Left lung (tissue), 14 donors: ENCODE measurements at places on chromosomes 2 and 18. TPM values are rescaled to one million over a fixed set of nuclear protein-coding genes. Genes with fewer than 3 reads are reported as not detected.

SIX3 gene
- total RNA-seq: not detected

- no peak for DNase-seq
Observed at GRCh38 chr2:10867692-10868420, 43.9 kb upstream of the KCNF1 start.

DNA sequence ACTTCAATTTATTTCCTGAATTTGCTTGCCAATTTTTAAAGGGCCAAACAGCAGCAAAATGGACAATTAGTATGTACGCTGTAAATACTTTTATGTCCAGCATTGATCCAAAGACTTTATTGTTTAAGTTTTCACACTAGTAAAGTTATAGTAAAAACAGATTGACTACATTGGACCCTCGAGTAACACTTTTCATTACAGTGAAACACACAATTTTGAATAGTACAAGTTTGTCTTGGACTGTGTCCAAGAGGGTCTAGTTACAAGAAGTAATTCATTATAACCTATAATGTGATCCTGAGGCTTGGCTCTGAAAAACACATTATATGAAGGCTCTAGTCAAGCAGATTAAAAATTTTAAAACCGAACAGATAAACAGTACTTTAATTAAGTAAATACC is 11.4 kb upstream of the RBBP8 start:
- no peak for DNase-seq

DNA sequence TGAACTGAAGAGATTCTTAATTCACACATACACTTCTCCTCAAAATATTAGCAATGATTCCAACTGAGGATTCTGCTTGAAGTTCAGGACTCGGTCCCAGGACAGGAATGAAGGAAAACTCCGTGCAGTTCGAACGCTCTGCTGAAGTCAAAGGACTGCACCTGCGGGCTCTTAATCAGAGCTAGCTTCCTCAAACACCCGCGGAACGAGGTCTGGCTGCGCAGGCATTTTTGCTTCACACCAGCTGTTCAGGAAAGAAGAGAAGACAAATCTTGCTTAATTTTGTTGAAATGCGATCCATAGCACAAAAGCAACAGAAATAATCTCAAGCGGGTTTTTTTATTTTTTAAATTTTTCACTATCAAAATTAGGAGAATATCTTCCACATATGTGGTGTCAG is 175.6 kb downstream of the LAMA1 start:
- DNase-seq: no peak

- DNase-seq: no peak
Observed at GRCh38 chr2:26521913-26522180, 43.9 kb upstream of the OTOF start.

DNA sequence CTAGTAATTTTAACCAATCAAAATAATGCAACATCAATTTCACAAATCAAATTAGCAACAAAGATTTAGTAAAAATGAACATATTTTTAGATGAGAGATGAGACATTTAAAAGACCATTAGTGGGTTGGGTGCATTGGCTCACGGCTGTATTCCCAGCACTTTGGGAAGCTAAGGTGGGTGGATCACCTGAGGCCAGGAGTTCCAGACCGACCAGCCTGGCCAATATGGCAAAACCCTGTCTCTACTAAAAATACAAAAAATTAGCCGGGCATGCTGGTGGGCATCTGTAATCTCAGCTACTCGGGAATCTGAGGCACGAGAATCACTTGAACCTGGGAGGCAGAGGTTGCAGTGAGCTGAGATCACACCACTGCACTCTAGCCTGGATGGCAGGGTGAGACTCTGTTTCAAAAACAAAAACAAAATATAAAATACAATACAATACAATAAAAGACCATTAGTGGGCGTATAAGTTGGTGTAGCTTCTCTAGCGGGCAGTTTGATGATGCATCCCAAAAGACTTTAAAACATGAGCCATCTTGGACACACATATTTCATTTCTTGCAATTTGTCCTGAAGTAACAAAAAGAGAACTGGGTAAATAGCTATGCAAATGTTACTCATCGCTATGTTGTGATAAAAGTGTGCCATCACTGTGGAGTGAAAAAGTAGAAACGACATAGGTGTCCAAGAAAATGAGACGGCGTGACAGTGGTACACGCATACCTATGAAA is 101.8 kb downstream of the COL6A3 start:
- no peak for DNase-seq

NT5C1B gene
- total RNA-seq: not detected

DNA sequence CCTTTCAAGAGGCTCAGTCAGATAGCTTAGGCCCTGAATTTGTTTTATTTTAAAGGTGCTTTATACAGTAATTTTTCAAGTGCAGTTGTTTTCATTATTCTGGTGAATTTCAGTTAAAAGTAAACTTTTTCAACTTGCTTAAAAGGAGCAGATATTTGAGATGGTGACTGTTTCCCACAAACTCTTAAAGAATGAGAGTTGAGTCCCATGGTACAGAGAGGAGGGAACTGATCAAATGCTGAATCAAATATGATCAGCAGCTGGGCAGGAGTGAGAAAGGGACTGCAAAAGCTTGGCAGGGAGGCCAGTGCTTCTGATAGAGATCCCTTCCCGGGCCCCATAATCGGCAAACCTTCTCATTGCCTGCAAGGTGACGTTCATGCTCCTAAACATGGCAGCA is 91.2 kb downstream of the KCNS3 start:
- no peak for DNase-seq

- DNase-seq: peak; percentile 60
Observed at GRCh38 chr2:100470898-100471514, 724 bp downstream of the NMS start.

CHPF gene
- total RNA-seq: 114 TPM

GRCh38 chr2:234973008-234973407 is 21.2 kb downstream of the SH3BP4 start:
- no peak for DNase-seq

DNA sequence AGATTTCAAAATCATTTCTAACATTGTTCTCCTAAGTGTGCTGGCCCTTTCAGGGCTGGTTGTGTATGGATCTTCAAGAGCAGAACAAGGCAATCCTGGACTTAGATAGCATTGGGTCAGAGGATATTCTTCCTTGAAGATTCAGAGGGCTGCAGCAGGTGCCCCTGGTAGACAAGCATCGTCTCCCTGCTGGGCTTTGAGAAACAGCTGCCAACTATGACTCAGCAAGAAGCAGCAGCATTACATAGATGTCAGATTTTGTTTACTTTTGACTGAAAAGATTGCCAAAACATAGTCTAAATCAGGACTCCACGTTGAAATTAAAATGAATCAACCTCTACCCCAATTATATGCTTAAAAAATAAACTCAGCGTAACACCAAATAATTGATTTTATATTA is 618.8 kb downstream of the SOCS6 start:
- DNase-seq: no peak

- no peak for DNase-seq
Observed at GRCh38 chr2:11533278-11534070, at the start of gene GREB1. Gene GREB1 (plus strand): TSS chr2:11534045. CDS start chr2:11556615, 22,570 bp downstream.

- peak; percentile 25 for DNase-seq
Observed at GRCh38 chr18:79568543-79569205, 110.9 kb upstream of the CTDP1 start.

DPP10 gene
- 0.82 TPM for total RNA-seq

- DNase-seq: no peak
Observed at GRCh38 chr2:149427387-149427786, 97.0 kb downstream of the LYPD6 start.

DNA sequence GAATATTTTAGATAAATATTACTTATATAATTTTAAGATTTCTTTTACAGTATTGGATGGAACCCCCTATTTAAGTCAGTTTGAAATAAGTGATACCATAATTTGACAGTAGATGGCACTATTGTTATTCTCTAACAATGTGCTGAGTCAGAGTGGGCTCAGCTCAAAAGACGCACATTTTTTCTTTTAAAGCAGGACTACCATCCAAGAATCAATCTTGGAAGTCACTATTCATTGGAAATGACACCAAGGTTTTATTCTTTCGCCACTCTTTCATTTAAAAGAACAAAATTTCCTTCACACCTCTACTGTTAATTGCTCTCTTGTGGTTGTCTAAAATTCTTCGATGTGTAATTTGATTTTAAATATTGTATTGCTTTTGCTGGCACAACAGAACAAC is 32.6 kb upstream of the SPAG16 start:
- DNase-seq: no peak

DNA sequence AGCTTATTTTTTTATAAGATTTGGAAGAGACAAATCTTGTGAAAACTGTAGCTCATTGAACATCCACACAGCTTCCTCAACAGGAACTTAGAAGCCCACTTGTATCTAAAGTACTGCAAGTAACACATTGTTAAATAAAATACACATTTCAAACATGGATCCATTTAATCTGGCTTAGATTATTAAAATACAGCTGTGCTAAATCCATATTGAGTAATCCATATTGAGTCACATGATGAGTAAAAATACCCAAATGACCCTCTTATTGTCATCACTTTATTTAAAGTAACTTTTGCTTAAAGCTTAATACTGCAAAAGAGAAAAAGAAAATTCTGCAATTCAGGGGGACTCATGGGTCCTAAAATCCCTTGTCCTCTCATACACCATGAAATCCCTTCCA is 133.3 kb downstream of the OSR1 start:
- DNase-seq: no peak

DNA sequence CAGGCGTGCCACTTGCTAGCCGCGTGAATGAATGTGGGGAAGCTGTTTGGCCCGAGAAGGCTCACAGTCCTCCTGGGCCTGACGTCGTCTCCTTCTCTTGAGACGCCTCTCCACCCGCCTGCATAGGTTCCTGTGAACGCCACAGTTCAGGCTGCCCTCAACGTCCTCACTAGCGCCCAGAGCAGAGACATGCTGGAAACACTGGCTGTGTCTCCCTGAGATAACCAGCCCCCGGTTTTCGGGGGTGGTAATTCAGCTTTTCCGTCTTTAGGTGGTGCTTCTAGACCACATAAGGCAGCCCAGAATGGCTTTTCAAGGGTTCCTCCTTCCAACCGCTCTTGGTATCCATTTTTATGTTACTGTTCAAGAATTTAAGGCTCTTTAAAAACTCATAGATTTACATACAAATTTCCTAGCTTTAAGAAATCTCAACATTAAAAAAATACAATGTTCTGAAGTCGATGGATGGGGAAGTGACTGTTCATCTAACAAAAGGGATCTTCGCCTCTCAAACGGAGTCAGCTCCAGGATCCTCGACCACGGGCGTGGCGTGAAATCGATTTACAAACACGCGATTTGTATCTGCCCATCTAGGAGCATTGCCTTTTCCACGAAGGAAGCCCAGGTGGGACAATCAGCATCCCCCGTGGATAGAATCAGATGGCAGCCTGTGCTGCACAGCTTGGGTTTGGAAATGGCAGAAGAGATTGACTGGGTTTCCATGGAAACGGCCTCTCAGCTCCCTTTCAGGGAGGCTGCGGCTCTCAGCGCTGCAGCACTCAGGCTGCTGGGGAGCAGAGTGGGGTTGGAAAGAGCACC is 110.6 kb upstream of the PXDN start:
- DNase-seq: peak; percentile 50

DNA sequence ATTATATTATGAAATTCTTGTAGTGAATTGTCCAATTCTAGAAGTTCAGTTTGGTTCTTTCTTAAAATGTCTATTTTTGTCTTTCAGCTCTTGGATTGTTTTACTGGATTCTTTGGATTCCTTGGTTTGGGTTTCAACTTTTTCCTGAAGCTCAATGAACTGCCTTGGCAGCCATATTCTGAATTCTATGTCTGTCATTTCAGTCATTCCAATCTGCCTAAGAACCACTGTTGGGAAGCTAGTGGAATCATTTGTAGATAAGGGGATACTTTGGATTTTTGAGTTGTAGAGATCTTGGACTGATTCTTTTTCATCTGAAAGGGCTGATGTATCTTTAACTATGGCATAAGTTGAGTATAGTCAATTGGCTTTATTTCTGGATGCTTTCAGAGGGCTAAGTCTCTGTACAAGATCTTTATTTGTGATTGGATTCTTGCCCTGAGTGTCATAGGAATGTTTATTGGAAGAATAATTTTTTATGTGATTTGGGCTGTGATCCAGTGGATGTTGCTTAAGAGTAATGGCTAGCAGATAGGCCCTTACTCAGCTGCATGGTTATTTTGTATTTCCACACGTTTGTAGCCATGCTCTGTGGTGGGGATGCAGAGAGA is 42.3 kb downstream of the SERPINB7 start:
- no peak for DNase-seq

- peak; percentile 44 for DNase-seq
Observed at GRCh38 chr2:27049422-27050280, 1.8 kb upstream of the AGBL5 start.

MYL1 gene
- total RNA-seq: not detected

DNA sequence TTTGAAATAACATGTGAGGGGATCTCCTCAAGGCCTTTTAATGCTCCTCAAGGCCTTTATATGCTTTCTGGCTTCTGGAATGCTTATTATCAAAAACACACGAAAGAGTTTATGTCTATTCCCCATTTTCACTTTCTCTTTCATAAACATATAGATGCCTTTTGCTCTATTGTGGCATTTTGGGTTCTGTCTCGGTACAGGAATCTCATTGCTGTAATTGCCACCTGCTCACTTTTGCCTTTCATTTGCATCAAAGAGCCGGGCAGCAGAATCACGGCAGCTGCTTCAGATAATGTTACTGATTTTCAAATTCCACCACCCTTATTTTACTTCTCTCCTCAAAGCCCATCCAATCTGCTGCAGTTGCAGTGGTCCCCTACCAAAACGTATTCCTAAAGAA is 54.8 kb upstream of the LPIN2 start:
- DNase-seq: no peak

GKN1 gene
- not detected for total RNA-seq

TDRD15 gene
- total RNA-seq: not detected

SPDYA gene
- 0.55 TPM for total RNA-seq

GRCh38 chr18:48991319-48991660 is 40.5 kb upstream of the SMAD7 start:
- no peak for DNase-seq

MARCHF7 gene
- total RNA-seq: 64.1 TPM

DNA sequence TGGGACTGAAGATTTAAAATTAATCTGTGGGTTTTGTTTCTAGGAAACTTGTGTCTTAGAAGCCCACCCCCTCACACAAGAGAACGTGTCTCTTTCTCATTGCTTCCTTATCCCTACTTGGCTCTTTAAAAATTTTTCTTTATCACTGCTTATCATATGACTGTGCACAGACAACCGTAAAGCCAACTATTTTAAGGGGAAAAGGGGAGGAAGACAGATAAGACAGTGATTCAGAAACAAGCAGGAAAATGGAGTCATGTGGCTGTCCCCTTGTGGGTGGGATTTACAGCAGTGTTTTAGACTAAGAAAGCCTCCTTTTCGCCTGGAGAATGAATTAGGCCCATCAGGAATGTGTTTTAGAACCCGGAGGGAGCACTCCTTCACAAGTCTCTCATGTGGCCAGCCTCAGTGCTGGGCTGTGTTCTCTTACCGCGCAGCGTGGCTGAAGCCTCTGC is 17.6 kb downstream of the PRKCE start:
- DNase-seq: no peak
